ENCODE measurements at places on chromosomes 2 and 18. TPM values are rescaled to one million over a fixed set of nuclear protein-coding genes. Genes with fewer than 3 reads are reported as not detected.

The MOGAT1 gene
- 2.5 TPM for total RNA-seq

The NTSR2 gene
- 0.10 TPM for total RNA-seq

The GALNT3 gene
- 20.3 TPM for total RNA-seq

The CFAP221 gene
- 0.20 TPM for total RNA-seq

The DES gene
- total RNA-seq = 318 TPM

The KCNIP3 gene
- 2.4 TPM for total RNA-seq

The PSMG2 gene
- 43.2 TPM for total RNA-seq

The MEP1B gene
- not detected for total RNA-seq

The HOXD12 gene
- not detected for total RNA-seq

The UGT1A5 gene
- not detected for total RNA-seq
